Kidney glomerular epithelial cell (primary cell): ENCODE measurements at places on chromosomes 5 and 9.

GRCh38 chr5:179266291-179267070 is 78.8 kb downstream of the ADAMTS2 start:
- no peak for DNase-seq

DNA sequence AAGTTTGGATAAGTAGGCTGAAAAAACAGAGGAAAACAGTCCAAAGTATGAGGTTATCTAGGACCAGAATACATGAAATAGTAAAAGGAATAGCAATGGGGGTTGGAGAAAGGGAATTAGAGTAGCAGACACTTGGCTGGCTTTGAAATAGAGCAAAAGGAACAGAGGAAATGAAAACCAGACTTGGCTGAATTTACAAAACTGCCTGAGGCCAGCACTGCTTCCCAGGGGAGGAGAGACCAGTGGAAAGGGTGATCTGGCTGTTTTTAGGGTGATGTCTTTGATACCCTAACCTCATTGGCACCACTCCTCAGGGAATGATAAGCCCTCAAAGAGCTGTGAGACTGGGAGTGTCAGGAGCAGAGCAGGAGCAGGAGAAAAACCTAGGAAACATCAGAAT is 413.4 kb upstream of the SLC30A5 start:
- no peak for DNase-seq

DNA sequence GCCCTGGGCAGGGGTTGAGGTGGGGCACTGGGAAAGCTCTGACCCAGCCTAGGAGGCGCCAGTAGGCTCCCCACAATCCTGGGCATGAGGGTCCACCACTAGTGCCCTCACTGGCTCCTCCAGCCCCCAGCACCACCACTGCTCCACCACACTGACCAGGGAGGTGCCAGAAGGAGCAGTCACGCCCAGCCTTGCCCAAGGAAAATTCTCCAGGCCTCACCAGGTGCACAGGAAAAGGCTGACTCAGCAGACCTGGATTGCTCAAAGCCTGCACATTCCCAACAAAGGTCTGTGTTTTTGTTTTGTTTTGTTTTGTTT is 62.9 kb downstream of the ZNF354C start:
- DNase-seq, result no peak

DNA sequence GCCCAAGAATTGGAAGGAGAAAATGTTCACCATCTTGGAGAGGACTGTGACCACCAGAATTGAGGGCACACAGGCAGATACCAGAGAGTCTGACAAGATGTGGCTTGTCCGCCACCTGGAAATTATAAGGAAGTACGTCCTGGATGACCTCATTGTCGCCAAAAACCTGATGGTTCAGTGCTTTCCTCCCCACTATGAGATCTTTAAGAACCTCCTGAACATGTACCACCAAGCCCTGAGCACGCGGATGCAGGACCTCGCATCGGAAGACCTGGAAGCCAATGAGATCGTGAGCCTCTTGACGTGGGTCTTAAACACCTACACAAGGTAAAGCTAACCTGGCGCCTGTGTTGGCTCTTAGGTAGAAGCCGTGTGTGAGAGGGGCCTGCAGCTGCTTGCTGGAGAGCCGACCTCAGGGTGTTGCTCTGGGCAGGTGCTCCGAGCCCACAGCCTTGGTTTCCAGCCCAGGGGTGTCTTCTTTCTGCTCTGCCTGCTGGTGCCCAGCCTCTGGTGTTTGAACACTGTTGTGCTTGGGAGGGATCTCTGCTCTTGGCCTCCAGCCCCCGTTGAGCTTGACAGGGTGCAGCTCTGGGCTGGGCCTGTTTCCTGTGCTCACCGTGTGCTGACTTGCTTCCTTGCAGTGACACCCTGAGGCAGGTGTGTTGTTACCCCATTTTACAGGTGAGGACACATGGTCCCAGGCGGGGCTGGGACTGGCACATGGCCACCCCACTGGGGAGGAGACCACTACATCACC is 10.9 kb downstream of the EXOC3 start:
- DNase-seq, result no peak

- DNase-seq, result no peak
Measured at GRCh38 chr5:36569491-36569890, 36.9 kb upstream of the SLC1A3 start.

DNA sequence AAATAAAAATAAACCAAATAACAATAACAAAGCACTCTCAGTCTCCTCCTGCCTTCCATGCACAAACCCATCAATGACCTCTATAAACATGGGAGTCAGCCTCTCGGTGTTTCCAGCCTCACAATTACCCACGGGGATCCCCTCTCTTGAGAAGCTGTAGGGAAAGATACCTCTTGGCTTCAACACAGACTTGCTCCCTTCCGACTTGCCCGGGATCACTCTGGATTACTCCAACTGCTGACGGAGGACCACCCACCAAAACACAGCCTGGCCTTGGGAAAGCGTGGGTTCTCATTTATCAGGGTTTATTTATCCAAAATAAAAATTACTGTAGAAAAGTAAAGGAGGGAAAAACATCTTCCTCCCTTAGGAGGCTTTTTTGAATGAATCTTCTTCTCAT is 11.5 kb upstream of the NKX2-5 start:
- DNase-seq, result no peak

GRCh38 chr5:111121926-111122325 is 29.8 kb downstream of the WDR36 start:
- no peak for DNase-seq

DNA sequence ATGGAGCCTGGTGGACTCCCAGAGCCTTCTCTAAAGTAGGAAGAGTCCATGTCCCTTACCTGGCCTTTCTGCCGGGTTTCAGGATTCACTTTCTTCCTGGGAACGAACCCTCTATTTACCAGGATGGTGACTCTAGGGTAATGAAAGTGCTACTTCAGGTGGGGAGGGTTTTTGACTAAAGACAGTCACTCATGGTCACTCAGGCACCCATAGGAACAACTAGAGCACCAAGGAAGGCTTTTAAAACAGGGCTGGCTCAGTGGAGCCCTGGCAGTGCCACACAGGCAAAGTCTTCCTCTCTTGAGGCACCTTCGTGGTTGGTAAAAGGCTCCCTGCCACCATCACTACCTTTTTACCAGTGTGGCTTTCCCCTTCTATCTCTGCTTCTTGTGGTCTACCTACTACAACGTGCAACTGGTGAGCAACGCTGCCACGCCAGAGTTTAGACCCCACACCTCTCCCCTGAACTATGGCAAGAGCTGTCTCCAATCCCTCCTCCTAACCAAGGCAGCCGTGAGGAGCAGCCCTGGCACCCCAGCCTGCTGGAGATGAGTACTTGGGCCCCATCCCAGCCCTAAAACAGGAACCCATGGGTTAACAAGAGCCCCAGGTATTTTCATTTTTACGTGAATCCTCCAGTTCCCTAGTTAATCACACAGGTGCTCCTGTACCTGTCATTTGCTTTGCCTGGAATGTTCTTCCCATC is 3.5 kb downstream of the SURF1 start:
- no peak for DNase-seq

- DNase-seq, result no peak
Measured at GRCh38 chr9:134930398-134930797, 12.7 kb upstream of the FCN1 start.

DNA sequence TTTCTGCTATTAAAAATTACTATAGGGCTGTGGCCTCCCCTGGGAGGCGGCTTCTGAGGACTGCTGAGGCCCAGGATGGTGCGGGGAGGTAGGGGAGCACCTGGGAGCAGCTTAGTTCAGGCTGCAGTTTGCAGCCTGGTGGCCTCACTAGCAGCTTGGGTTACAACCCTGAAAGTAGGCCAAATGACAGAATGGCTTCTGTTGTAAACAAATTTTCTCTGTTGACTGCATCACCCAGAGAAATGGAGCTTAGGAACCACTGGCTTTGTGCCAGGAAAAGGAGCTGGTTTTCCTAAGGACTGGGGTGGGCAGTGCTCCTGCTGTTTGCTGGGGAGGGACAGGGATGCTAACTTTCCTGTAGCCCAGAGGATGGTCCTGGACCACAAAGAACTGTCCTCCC is 130.3 kb downstream of the ENTREP1 start:
- no peak for DNase-seq

DNA sequence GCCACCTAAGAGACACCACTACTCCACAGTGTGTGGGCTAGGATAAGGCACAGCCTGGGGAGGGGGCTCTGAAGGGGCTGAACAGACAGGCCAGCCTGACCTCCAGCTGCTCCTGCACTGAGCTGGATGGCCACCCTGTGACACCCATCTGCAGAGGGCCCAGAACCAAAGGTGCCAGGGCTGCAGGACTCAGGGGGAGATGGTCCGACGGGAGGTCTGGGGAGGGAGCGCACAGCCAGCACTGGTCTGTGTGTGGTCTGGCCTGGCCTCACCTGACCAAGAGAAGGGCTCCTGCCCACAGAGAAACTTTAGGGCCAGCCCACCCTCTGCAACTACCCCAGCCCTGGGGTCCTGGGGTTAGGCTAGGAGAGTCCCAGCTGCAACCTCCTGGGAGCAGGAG is 789 bp downstream of the LTC4S start:
- DNase-seq, result no peak

GRCh38 chr5:38782180-38782835 is 63.5 kb upstream of the OSMR start:
- DNase-seq, result no peak

DNA sequence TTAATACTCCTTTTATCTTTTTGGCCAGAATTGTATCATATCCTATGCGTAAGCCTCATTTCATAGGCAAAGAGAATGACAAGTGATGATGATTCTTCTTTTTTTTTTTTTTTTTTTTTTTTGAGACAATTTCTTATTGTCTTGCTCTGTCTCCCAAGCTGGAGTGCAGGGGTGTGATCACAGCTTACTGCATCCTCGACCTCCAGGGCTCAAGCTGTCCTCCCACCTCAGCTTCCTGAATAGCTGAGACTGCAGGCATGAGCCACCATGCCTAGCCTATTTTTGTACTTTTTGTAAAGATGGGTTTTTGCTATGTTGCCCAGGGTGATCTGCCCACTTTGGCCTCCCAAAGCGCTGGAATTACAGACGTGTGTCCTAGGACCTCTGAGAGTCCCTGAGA is 41.9 kb upstream of the C5orf24 start:
- DNase-seq, result no peak

DNA sequence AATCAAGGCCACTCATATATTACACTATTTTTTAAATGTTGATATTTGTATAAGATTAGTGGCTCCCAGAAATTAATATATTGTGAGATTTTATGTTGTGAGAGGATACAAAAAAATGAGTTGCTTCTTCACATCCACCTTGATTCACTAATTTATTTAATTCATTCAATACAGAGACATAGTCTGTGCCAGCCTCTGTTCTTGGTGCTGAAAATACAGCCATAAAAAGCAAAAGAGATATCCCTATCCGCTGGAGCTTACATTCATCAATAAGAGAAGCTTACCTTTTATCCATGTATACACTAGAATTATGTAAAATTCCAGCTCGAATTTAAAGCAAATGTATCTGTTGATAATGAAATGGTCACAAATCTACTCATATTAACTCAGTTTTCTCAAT is 92.2 kb upstream of the GABRG2 start:
- no peak for DNase-seq

DNA sequence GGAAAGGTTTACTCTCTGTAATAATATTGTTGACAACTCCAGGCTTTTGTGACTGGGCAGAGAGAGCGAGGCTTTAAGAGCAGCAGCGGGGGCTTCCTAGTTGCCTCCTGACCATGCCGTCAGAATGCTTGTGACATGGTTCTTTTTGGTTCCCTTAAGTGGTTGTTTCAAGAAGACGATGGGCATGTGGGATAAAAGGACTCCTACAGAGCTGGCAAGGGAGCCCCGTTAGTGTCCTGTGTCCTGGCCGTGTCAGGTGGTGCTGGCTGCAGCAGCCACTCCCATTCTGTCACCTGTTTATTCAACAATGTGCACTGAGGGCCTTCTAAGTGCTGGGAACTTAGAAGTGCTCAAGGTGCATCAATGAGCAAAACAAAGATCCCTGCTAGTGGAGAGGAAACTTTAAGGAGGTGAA is 19.7 kb downstream of the LCP2 start:
- no peak for DNase-seq

- DNase-seq, result no peak
Measured at GRCh38 chr9:99592834-99593574, 228.7 kb upstream of the NR4A3 start.

GRCh38 chr9:131731644-131732043 is 8.2 kb downstream of the RAPGEF1 start:
- no peak for DNase-seq

GRCh38 chr9:105405514-105406131 is 42.2 kb upstream of the FSD1L start:
- DNase-seq, result no peak

GRCh38 chr9:121366611-121367192 is 3.3 kb downstream of the STOM start:
- DNase-seq, result no peak
